ENCODE measurements at places on chromosomes 16 and 17.

GRCh38 chr17:34122515-34122914 lies 132.6 kb upstream of the CCL2 start:
- no peak for DNase-seq

GRCh38 chr17:82590216-82590615 lies 58.0 kb downstream of the WDR45B start:
- no peak for DNase-seq

DNA sequence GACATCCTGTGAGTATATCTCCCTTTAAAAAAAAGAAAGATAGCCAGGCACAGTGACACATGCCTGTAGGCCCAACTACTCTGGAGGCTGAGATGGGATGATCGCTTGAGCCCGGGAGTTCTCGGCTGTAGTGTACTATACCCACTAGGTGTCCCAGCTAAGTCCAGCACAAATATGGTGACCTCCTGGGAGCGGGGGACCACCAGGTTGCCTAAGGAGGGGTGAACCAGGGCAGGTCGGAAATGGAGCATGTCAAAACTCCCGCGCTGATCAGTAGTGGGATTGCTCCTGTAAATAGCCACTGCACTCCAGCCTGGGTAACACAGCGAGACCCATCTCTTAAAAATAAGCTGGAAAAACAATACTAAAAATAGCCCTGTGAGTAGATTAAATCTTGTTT lies 29.4 kb downstream of the GINS2 start:
- DNase-seq, result no peak

DNA sequence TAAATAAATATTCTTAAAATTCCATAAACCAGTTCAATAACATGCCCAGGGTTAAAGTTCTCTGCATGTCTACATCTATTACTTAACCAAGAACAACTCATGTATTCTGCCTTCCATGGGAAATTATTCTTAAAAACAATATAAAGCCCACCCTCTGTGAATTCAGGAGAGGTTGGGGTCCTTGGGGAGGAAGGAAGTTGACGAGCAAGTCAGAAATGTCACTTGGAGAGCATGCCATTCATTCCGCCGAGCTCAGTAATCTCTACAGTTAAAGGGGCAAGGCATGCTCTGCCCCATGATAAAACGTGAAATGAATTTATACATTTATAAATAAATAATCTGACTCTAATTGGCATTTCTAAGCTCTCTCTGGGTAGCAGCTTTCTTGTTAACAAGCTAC lies 405.1 kb downstream of the TOX3 start:
- DNase-seq, result no peak

DNA sequence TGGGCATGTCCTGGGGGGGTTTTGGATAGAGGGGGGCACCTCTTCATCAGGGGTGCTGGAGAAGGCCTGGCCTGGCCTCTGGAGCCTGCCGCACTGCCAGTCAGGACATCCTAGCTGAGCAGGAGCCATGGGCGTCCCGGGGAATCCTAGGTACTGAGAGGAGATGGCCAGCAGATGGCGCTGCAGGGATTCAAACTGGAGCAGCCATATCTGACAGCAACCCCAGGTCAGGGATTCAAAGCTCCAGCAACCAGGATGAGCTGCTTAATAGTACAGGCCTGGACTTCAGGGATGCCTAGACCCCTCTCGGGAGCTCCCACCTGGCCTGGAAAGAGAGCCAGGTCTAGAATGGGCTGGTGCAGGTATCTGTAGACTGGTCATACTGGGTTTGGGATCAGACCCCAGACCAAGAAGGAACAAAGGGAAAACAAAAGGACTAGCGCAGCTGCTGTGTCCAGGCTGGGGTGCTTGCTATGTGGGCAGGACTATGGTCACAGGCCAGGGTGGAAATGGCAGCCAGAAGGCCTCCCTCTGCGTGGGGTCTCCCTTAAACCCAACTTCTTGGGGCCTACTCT lies 306.9 kb upstream of the RBFOX1 start:
- DNase-seq, result peak; percentile 34

DNA sequence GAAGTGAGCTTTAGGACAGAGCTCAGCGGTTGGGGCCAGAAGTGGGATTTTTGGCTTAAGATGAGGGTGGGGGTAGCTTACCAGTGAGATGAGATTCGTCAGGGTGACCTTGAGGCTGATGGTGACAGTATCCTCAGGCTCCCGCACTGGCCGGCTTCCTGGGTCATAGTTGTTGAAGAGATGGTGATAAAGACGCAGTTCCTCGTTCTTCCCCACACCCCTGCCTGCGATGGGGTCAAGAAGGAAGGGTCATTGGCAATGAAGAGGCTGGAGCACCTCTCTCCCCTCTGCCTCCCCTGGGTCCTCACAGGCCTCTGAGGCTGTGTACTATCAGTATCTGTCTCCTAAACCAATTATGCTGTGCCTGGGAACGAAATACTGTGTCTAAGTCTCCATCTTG lies 358 bp downstream of the CHRNE start:
- DNase-seq, result no peak
